Natural killer cell treated with Interleukin-12 subunit alpha and Interleukin-12 subunit beta and Interleukin-15 and Interleukin-18, amount 100 ng/mL, for 72 hours (primary cell): ENCODE measurements at places on chromosomes 6 and 20.

DNA sequence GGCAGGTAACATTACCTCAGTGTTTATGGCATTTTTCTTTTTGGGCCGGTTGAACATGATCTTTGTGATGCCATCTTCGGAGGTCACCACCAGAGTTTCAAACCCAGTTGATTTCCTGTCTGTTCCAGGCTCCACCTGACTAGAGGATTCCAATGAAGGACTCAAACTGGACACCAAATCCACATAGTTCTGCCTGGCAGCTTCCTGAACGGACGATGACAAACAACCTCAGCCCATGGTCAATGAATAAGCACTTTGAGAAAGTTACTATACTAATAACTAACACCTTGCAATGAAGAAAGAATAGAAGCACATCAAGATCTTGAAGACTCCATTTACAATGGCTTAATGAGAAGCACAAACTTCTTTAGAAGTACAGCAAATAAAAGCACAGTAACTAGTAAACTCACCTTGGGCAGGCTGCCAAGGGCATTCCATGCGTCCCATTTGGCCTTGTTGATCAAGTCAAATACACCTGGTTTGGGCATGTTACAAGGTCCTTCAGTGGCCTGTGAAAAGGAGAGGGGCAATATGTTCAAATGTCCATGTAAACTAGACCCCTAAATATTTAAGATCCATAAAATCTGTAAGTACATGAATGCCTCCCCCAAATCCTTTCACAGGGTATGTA is 4.9 kb downstream of the ECI2 start:
- no peaks in the 10 kb centered on the region for H3K27me3 ChIP-seq
- H3K4me3 ChIP-seq, result no peak overlapping the region
- DNase-seq, result no peak
- no peak overlapping the region for H3K27ac ChIP-seq
- H3K4me1 ChIP-seq, result peaks cover 5% of the 10 kb centered on the region

DNA sequence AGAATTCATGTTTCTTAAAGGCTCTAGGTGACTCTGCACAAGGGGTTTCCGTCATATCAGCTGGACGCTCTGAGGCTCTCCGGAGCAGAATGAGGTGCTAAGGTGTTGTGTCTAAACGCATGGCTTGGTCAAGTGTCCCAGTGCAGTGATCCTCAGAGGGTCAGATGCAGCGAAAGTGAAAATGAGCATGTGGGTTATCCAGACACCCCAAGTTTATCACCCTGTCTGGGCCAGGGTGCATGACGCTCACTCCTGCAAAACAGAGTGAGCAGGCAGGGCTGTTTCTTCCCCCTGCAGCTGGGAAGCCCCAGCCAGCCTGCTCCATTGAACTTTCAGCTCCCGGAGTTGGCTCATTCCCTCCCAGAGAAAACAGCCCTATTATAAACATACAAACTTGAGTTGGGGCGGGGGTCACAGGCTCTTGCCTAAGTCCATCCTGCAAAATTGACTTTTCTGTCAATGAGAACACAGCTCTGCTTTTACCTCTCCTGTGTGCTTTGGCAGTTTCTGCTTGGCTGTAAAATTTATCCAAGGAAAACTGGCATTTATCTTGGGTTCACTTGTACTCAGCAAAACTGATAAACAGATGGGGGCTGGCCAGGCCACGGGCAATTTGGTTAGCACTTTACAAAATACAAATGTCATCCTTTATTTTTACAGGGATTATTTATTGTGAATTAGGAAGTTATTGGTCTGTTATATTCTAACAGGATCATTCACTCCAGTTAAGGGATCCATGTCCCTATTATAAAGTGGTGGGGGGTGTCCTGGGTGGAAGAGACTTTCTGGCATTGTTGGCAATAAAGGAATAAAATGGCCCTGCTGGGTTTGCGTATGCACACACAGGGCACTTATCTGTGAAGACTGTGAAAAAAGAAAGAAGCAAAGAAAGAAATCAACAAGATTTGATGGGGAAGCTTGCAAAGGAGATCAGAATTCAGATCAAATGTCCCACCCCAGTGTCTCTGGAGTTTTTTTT is 154.9 kb downstream of the FOXA2 start:
- no peaks in the 10 kb centered on the region for H3K27me3 ChIP-seq
- no peak overlapping the region for H3K4me3 ChIP-seq
- H3K4me1 ChIP-seq, result no peaks in the 10 kb centered on the region
- no peak for DNase-seq
- no peak overlapping the region for H3K27ac ChIP-seq
- H3K36me3 ChIP-seq, result no peaks in the 10 kb centered on the region

GRCh38 chr20:45445805-45446562 is 23.6 kb upstream of the WFDC2 start:
- H3K27ac ChIP-seq, result no peak overlapping the region
- no peaks in the 10 kb centered on the region for H3K36me3 ChIP-seq
- no peak overlapping the region for H3K4me3 ChIP-seq
- peaks cover 10% of the 10 kb centered on the region for H3K27me3 ChIP-seq

GRCh38 chr6:158631678-158632537 is 12.6 kb downstream of the DYNLT1 start:
- H3K4me1 ChIP-seq, result peaks cover 52% of the 10 kb centered on the region
- H3K36me3 ChIP-seq, result peaks cover 30% of the 10 kb centered on the region
- H3K27ac ChIP-seq, result peak overlapping the region; percentile 72
- no peak for DNase-seq
- H3K4me3 ChIP-seq, result no peak overlapping the region
- H3K27me3 ChIP-seq, result no peaks in the 10 kb centered on the region

DNA sequence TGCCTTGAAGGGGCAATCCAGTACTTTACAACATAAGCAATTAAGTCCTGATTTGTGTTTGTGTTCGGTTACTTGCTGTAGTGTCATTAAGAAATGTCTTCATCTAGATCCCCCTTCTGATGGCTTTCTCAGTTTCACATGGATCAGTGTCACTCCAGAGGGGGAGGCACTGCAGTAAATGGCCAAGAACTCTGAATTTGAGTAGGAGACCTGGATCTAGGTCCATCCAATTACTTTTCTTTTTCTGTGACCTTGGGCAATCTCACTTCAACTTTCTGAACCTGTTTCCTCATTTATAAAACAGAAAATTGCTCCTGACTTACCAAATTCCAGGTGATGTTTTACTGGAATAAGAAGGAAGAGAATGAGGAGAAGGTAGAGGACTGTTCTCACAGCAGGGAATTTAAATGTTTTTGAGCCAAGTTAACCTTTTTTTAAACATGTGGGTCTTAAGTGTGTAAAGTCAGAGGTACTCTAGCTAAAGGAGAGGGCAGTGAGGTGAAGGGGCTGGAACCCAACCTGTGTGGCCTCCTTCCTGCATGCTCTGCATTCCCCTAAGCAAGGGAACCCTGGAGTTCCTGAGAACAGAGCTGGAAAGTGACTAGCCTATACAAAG is 285.5 kb downstream of the HACE1 start:
- DNase-seq, result no peak
- no peak overlapping the region for H3K4me3 ChIP-seq
- no peaks in the 10 kb centered on the region for H3K36me3 ChIP-seq
- no peak overlapping the region for H3K27ac ChIP-seq
- no peaks in the 10 kb centered on the region for H3K4me1 ChIP-seq
- H3K27me3 ChIP-seq, result no peaks in the 10 kb centered on the region

GRCh38 chr20:38214256-38215193 is 46.0 kb downstream of the KIAA1755 start:
- no peaks in the 10 kb centered on the region for H3K4me1 ChIP-seq
- no peaks in the 10 kb centered on the region for H3K27me3 ChIP-seq
- H3K4me3 ChIP-seq, result no peak overlapping the region
- H3K36me3 ChIP-seq, result no peaks in the 10 kb centered on the region

DNA sequence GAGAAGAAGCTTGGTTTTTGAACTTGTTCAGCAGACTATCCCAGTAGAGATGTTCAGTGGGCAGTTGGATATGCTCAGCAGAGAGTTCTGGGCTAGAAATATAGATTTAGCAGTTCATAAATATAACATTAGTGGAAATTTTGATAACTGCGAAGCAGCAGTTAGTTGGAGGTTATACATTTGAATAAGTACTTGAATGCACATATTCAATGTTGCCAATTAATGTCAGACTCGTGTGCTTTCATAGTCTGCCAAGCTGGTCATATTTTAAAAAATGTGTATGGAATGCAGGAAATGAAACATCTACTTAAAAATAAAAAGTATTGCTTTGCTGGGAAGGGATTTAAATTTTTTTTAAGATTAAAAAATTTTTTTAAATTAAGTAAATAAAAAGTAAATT is 92.5 kb upstream of the E2F3 start:
- H3K27me3 ChIP-seq, result peaks cover 12% of the 10 kb centered on the region
- H3K4me1 ChIP-seq, result no peaks in the 10 kb centered on the region
- DNase-seq, result no peak
- H3K27ac ChIP-seq, result no peak overlapping the region
- peaks cover 5% of the 10 kb centered on the region for H3K36me3 ChIP-seq

- DNase-seq, result no peak
- H3K4me3 ChIP-seq, result no peak overlapping the region
- no peaks in the 10 kb centered on the region for H3K27me3 ChIP-seq
- no peaks in the 10 kb centered on the region for H3K36me3 ChIP-seq
These were observed 131.4 kb downstream of the BTBD9 start for GRCh38 chr6:38508286-38508685.

- H3K27me3 ChIP-seq, result no peaks in the 10 kb centered on the region
- H3K4me3 ChIP-seq, result no peak overlapping the region
- no peak overlapping the region for H3K27ac ChIP-seq
- no peaks in the 10 kb centered on the region for H3K36me3 ChIP-seq
These were observed 93.8 kb downstream of the MLIP start for GRCh38 chr6:54204921-54205591.

- H3K27me3 ChIP-seq, result peaks cover 25% of the 10 kb centered on the region
- no peak overlapping the region for H3K27ac ChIP-seq
- no peak overlapping the region for H3K4me3 ChIP-seq
- no peaks in the 10 kb centered on the region for H3K36me3 ChIP-seq
- H3K4me1 ChIP-seq, result no peaks in the 10 kb centered on the region
- DNase-seq, result no peak
These were observed 160.5 kb downstream of the TTLL2 start for GRCh38 chr6:167485186-167485978.

DNA sequence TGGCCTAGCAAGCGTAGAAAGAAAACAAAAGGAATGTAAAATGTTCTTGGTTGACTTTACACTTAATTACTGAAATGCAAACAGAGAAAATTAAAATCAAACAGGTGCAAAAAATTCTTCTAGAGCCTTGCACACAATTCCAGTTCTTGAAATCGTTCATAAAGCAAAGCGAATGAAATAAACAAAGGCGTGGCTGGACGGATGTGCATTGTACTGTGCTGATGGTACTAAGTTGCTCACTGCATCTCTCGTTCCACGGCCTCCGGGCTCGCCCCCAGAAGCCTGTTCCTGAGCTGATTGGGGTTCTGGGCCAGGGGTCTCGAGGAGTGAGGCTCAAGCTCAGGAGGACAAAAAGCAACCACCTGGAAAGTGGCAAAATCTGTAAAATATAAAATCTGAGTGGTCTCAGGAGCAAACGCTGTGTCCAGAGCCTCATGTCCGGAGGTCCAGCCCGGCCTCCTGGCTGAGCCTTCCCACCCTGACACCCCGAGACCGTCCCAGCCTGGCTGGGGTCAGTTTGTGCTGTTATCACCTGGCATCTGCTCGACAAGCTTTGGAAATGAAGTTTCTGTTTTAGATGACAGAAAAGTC is 71.3 kb downstream of the TTLL2 start:
- no peaks in the 10 kb centered on the region for H3K4me1 ChIP-seq
- DNase-seq, result no peak
- no peaks in the 10 kb centered on the region for H3K36me3 ChIP-seq
- H3K27me3 ChIP-seq, result no peaks in the 10 kb centered on the region

GRCh38 chr6:26243132-26243531 is 121.9 kb upstream of the BTN3A2 start:
- H3K4me1 ChIP-seq, result peaks cover 22% of the 10 kb centered on the region
- peak overlapping the region; percentile 50 for H3K27ac ChIP-seq
- no peak overlapping the region for H3K4me3 ChIP-seq
- H3K36me3 ChIP-seq, result peaks cover 5% of the 10 kb centered on the region
- no peak for DNase-seq
- H3K27me3 ChIP-seq, result no peaks in the 10 kb centered on the region

- no peak overlapping the region for H3K4me3 ChIP-seq
- no peaks in the 10 kb centered on the region for H3K36me3 ChIP-seq
- H3K4me1 ChIP-seq, result peaks cover 14% of the 10 kb centered on the region
- H3K27me3 ChIP-seq, result peaks cover 17% of the 10 kb centered on the region
- H3K27ac ChIP-seq, result no peak overlapping the region
These were observed 4.8 kb upstream of the BTN1A1 start for GRCh38 chr6:26495281-26495680.

- peaks cover 18% of the 10 kb centered on the region for H3K4me1 ChIP-seq
- H3K27ac ChIP-seq, result peak overlapping the region; percentile 12
- DNase-seq, result peak; percentile 64
- no peak overlapping the region for H3K4me3 ChIP-seq
These were observed 153.6 kb downstream of the CD83 start for GRCh38 chr6:14270925-14271788.

DNA sequence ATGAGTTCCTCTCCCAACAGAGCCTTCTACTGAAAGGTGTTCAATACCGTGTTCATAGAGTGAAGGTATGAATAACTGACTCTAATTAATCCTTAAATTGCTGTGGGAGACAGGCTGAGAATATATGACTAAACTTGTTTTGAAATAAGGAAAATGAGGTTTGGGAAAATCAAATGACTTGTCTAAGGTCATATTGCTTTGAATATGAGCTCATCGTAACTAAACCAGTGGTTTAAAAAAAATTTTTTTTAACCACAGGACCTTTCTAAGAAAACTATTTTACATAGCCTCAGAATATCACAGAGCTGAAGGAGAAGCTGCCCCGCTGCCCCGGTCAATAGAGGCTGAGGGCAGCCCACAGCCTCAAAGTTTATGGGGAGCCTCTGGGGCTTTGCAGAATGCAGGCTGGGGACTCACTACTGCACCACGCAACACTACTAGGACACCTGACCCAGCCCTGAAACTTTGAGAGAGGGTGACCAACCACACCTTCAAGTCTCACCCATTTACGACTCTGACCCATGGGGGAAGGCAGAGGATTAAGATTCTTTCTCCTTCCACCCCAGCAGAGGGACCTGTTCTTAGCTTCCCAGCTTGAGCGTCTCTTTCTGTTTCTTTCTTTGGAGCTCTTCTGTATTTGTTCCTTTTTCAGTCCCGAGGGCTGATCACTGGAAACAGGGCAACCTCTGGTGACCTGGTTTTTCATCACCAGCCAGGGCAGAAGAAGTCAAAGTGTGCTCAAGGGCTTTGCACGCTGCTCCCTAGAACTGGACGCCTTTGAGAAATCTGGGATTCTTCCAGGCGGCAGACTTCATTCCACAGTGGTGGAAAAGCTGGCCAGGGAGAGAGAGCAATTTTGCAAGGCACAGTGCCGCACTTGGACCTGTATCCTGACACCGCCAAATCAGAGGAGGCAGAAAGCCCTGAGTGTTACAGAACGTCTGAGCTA is 220.2 kb downstream of the ATXN1 start:
- no peak for DNase-seq
- no peak overlapping the region for H3K4me3 ChIP-seq
- peaks cover 4% of the 10 kb centered on the region for H3K36me3 ChIP-seq
- H3K27me3 ChIP-seq, result no peaks in the 10 kb centered on the region
- H3K27ac ChIP-seq, result no peak overlapping the region

GRCh38 chr6:155263373-155264063 is at the start of gene CLDN20:
Gene CLDN20, plus strand, starts transcription at chr6:155264013. Its CDS starts 11,707 bp downstream, at chr6:155275720.
- H3K27ac ChIP-seq, result no peak within 1 kb of the TSS
- peaks cover 5% of the 10 kb centered on the region for H3K36me3 ChIP-seq
- H3K4me3 ChIP-seq, result no peak within 1 kb of the TSS
- DNase-seq, result no peak

- H3K4me3 ChIP-seq, result no peak overlapping the region
- H3K27me3 ChIP-seq, result no peaks in the 10 kb centered on the region
- no peaks in the 10 kb centered on the region for H3K36me3 ChIP-seq
- DNase-seq, result no peak
- H3K27ac ChIP-seq, result no peak overlapping the region
These were observed 34.7 kb downstream of the KAT14 start for GRCh38 chr20:18172379-18172778.

- no peak overlapping the region for H3K27ac ChIP-seq
- H3K4me3 ChIP-seq, result no peak overlapping the region
- H3K36me3 ChIP-seq, result no peaks in the 10 kb centered on the region
- H3K4me1 ChIP-seq, result no peaks in the 10 kb centered on the region
- no peaks in the 10 kb centered on the region for H3K27me3 ChIP-seq
These were observed 321.8 kb upstream of the HSF2 start for GRCh38 chr6:122077603-122078002.
